ENCODE measurements at places on chromosomes 4 and X.

GRCh38 chr4:26992657-26993361, 132.2 kb downstream of the STIM2 start:
- no peak for DNase-seq

GRCh38 chr4:87365348-87365747, 25.6 kb downstream of the HSD17B11 start:
- DNase-seq, result no peak

- no peak for DNase-seq
Observed at GRCh38 chr4:126986828-126987227, 645.9 kb upstream of the INTU start.

GRCh38 chrX:20952180-20952579, 422.0 kb upstream of the CNKSR2 start:
- DNase-seq, result no peak

DNA sequence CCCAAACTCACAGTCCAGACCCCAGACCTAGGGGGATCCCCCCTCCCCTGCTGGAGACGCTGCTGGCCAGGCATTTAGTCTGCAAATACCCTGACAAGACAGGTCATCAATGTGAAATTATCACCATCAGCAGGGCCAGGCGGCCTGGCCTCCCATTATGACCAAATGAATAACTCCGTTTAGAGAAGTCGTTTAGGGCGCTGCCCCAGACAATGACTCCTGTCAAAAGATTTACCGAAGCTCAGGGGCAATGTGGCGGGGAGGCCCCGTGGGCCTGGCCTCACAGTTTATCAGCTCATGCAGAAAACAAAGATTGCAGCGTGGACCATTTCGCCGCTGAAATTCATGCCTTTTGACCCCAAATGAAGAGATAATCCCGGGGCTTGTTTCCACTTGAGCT, 76.5 kb downstream of the HMX1 start:
- DNase-seq, result no peak

DNA sequence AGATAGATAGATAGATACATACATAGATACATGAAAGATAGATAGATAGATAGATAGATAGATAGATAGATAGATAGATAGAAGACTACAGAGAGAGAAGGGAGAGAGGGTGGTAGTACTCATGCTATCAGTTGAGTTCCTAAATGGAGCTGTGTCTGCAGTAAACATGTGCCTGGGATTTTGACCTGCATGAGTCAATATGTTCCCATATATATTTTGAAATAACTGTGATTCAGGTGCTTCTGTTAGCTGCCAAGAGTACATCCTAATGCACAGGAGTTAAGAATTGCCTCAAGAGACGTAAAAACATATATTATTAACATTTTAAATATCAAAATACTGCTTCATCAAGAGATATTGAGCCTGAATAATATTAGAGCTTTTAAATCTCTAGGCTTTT, 379.4 kb downstream of the GRXCR1 start:
- DNase-seq, result no peak

Data from T follicular helper cell (primary cell).